B cell (primary cell): ENCODE measurements at places on chromosomes 12 and 14. TPM values are rescaled to one million over a fixed set of nuclear protein-coding genes. Genes with fewer than 3 reads are reported as not detected.
A peak's percentile ranks its signal among the peaks of the same experiment; 100 is the strongest.

- H3K4me3 ChIP-seq = no peak overlapping the region
- H3K27ac ChIP-seq = no peak overlapping the region
- no peak for DNase-seq
- no peaks in the 10 kb centered on the region for H3K4me1 ChIP-seq
Measured at GRCh38 chr14:103206836-103207387, 83.7 kb downstream of the TNFAIP2 start.

DNA sequence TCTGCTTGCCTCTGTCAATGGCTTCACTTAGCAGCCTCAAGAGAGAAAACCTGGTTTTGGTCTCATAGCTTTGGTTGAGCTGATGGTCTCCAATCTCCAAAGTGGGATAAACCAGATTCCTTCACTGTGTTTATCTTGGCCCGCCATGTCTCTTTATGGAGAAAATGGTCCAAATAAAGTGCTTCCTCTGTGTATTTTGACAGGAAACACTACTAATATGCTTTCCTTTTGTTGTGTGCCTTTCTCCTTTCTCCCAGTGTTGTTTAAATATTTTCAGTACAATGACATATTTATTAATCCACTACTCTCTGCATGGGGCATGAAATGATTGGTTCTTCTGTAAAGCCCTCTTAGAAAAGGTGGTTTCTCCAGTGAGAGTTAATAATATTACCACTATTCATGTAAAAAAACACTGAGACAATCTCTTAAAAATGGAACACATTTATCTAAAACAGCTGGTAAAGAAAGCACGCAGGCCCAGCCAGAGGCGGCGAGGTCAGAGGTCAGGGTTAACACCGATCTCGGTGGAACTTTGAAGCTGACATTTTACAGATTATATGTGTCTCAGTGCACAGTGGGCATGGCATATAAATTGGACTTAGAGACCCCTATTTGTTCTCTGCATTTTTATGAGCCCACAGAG is 24.2 kb downstream of the TMEM30B start:
- H3K36me3 ChIP-seq = no peaks in the 10 kb centered on the region
- H3K27me3 ChIP-seq = no peaks in the 10 kb centered on the region
- H3K4me1 ChIP-seq = peaks cover 3% of the 10 kb centered on the region
- no peak overlapping the region for H3K4me3 ChIP-seq

DNA sequence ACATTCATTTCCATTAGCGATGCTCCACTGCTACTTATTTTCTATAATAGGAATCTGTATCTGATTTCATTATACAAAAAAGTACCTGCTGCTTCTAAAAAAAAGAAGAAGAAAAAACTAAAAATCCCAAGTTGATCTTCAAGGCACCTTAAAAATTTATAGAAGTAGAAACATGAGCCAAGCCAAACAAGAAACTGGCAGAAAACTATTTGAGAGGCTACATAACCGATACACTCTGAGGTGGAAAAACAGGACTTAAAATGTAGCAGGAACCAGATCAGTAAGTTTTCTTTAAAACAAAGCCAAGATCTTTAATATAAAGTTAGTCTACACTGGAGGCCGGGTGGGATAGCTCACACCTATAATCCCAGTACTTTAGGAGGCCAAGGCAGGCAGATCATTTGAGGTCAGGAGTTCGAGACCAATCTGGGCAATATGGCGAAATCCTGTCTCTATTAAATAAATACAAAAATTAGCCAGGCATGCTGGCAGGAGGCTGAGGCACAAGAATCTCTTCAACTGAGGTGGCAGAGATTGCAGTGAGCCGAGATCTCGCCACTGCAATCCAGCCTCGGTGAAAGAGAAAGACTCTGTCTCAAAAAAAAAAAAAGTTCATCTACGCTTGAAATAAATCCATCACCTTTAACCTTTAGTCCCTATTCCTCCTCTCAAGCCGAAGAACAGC is 278.6 kb downstream of the MED13L start:
- DNase-seq = no peak
- peaks cover 5% of the 10 kb centered on the region for H3K36me3 ChIP-seq
- peaks cover 6% of the 10 kb centered on the region for H3K4me1 ChIP-seq
- no peak overlapping the region for H3K4me3 ChIP-seq
- peak overlapping the region; percentile 58 for H3K27ac ChIP-seq

TDRD9 gene
- 2.4 and 3.4 TPM in 2 replicates for total RNA-seq

GLS2 gene
- 5.3 and 7.2 TPM in 2 replicates for total RNA-seq

NT5DC3 gene
- 10.6 and 14.7 TPM in 2 replicates for total RNA-seq

OLR1 gene
- total RNA-seq = 0.12 TPM in 1 of 2 replicates, not detected in the other

POTEM gene
- total RNA-seq = 0.17 TPM in 1 of 2 replicates, not detected in the other

KITLG gene
- total RNA-seq = not detected in 2 replicates

NEUROD4 gene
- total RNA-seq = not detected in 2 replicates

DNA sequence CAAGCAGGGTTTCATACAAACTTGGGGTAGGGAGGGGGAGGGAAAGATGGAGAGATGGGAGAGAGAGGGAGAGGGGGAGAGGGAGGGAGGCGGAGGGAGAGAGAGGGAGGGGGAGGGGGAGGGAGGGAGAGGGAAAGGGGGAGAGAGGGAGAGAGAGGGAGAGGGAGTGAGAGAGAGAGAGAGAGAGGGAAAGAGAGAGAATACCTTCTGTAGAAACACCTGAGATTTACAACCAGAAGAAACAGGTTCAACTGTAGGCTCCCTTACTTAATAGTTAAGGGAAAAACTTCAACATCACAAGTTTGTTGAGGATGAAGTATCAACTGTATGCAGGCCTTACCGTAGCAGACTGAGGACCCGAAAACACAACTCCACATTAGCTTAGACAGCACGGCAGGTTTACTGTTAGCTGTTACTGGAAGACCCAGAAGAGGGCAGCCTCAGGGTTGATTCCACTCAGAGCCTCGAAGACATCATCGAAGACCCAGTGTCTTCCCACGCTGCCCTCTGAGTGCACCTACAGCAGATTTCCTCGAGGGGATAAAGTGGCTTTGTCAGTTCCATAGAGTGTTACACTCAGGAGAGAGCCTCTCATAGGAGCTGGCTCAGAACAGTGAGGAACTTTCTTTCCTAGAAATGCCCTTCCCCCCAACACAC is 72.4 kb downstream of the NT5DC3 start:
- H3K4me1 ChIP-seq = no peaks in the 10 kb centered on the region
- no peak overlapping the region for H3K27ac ChIP-seq
- no peak for DNase-seq

DNA sequence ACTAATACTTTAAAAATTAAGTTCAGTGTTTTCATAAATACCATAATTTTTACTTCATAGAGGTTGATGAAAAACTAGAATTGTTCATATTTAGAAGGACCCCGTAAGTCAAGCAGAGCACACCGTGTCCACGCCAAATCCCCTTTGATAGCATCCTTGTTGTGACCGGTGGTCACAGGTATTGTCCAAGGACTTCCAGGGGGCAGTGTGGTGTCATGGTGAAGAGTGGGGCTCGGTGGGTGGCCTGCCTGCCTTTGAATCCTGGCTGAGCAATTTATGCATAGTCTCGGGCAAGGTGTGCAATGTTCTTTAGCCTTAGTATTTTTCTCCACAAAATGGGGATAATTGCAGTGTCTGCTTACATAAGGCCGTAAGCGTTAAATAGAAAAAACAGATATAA is 169.9 kb downstream of the KTN1 start:
- H3K4me3 ChIP-seq = no peak overlapping the region
- H3K27ac ChIP-seq = no peak overlapping the region
- no peaks in the 10 kb centered on the region for H3K36me3 ChIP-seq
- H3K27me3 ChIP-seq = no peaks in the 10 kb centered on the region

CCDC63 gene
- not detected in 2 replicates for total RNA-seq
